ENCODE measurements at places on chromosomes 4 and X. TPM values are rescaled to one million over a fixed set of nuclear protein-coding genes. Genes with fewer than 3 reads are reported as not detected.

- peak; percentile 3 for DNase-seq
- H3K4me3 ChIP-seq: peak overlapping the region; percentile 46
- no peak overlapping the region for H3K27ac ChIP-seq
These were observed 533 bp downstream of the IL15 start for GRCh38 chr4:141636771-141637460.

- H3K4me1 ChIP-seq: no peaks in the 10 kb centered on the region
- H3K27me3 ChIP-seq: no peaks in the 10 kb centered on the region
- no peak overlapping the region for H3K27ac ChIP-seq
- no peak for DNase-seq
- H3K4me3 ChIP-seq: no peak overlapping the region
These were observed 116.3 kb upstream of the TMEM150C start for GRCh38 chr4:82678051-82678450.

- no peak overlapping the region for H3K4me3 ChIP-seq
- no peaks in the 10 kb centered on the region for H3K27me3 ChIP-seq
- no peaks in the 10 kb centered on the region for H3K4me1 ChIP-seq
- DNase-seq: no peak
- H3K36me3 ChIP-seq: peaks cover 34% of the 10 kb centered on the region
These were observed 13.3 kb downstream of the HNRNPD start for GRCh38 chr4:82360298-82361177.

Gene SH2D1A
- total RNA-seq: not detected

GRCh38 chr4:141427726-141428296 lies 207.1 kb downstream of the ZNF330 start:
- no peak for DNase-seq
- H3K27me3 ChIP-seq: no peaks in the 10 kb centered on the region
- no peak overlapping the region for H3K4me3 ChIP-seq
- no peaks in the 10 kb centered on the region for H3K4me1 ChIP-seq

- H3K27ac ChIP-seq: no peak overlapping the region
- DNase-seq: no peak
- no peak overlapping the region for H3K4me3 ChIP-seq
- H3K4me1 ChIP-seq: no peaks in the 10 kb centered on the region
These were observed 9.7 kb upstream of the ZNF674 start for GRCh38 chrX:46554942-46555341.

GRCh38 chrX:119755981-119756533 lies 2.3 kb upstream of the SOWAHD start:
- H3K4me1 ChIP-seq: peaks cover 9% of the 10 kb centered on the region
- no peak overlapping the region for H3K4me3 ChIP-seq

All from H1 (cell line).